ENCODE measurements at places on chromosomes 4 and X.

DNA sequence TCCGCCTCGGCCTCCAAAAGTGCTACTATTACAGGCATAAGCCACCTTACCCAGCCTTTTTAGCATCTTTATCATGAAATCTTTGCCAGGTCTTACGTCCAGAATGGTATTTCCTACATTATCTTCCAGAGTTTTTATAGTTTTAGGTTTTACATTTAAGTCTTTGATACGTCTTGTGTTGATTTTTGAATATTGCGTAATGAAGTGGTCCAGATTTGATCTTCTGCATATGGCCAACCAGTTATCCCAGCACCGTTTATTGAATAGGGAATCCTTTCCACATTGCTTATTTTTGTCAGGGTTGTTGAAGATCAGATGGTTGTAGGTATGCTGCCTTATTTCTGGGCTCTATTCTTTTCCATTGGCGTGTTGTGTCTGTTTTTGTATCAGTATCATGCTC, 349.6 kb downstream of the KCTD8 start:
- no peak for DNase-seq

GRCh38 chr4:102687982-102688433, 72.8 kb downstream of the MANBA start:
- no peak for DNase-seq

GRCh38 chr4:8353912-8354453, 84.4 kb downstream of the HTRA3 start:
- DNase-seq, result no peak

DNA sequence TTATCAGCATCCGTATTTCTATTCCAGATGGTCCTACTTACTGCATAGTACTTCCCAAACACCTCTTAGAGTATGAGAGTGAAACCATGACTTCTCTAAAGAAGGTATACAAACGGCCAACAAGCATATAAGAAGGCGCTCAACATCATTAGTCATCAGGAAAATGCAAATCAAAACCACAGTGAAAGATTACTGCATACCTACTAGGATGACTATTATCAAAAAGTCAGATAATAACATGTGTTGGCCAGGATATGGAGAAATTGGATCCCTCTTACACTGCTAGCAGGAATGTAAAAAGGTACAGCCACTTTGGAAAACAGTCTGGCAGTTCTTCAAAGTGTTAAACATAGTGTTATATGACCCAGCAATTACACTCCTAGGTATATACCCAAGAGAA, 215.3 kb upstream of the CXorf66 start:
- DNase-seq, result no peak

- no peak for DNase-seq
These were observed 214.6 kb downstream of the PALLD start for GRCh38 chr4:168711197-168712140.

DNA sequence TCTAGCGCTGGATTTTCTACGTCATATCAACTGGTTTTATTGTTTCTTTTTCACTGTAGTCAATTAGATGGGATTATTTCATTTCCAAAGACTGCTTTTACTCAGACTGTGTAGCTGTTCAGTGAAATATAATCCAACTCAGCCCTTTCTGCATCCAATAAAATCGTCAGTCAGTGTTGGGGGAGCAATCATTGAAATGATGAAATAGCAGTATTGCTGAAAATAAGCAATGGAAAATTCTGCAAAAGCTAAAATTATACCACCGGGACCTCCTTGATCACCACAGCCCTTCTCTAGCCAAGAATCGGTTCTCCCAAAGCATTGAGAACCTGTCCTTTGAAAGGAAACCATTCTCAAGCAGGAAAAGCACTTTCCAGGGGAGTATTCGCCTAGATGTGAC, 243.1 kb upstream of the TENM3 start:
- DNase-seq, result no peak

- no peak for DNase-seq
These were observed 79.5 kb downstream of the KDM6A start for GRCh38 chrX:44952329-44953027.

- no peak for DNase-seq
These were observed 20.3 kb downstream of the KLF3 start for GRCh38 chr4:38684271-38684670.

DNA sequence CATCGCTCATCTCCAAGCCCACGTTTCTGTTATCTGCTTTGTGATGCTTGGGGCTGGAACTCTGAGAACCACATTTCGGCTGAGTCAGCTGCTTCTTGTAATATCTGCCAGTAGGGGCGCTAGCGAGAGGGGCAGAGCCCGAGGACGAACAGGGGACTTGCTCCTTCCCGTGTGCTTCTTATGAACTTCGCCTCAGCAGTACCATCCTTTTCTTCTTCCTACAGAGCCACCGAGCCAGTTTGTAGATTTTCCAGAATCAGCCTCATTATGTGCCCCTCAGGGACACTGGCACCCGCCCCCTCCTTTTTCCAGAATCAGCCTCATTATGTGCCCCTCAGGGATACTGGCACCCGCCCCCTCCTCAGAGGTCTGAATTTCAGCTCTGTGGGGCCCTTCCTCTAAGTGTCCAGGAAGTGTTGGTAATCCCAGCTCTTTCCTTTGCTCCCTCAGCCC, 441.7 kb upstream of the RASGEF1B start:
- no peak for DNase-seq

Measured in left ventricle myocardium inferior (tissue), 1 donor.